Stimulated activated CD4-positive, alpha-beta T cell treated with anti-CD3 and anti-CD28 coated beads, Interleukin-2, amount 100 ng/mL, for 48 hours (primary cell): ENCODE measurements at places on chromosomes 6 and 20.

DNA sequence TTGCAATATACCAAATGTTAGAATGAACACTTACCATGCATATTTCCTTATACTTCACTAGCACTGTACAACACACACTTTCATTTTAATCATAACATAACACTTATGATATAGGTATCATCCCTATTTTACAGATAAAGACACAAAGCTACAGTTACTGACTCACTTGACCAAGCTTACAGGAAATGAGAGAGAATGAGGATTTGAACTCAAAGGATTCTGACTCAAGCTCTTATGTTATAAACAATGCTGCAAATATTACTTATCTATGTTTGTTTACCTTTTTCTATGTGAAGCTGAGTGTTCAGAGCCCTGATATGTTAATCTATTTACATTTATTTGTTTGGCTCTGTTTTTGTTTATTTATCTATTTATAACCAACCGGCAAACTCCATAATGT, 245.4 kb downstream of the PTPRK start:
- no peak for DNase-seq

DNA sequence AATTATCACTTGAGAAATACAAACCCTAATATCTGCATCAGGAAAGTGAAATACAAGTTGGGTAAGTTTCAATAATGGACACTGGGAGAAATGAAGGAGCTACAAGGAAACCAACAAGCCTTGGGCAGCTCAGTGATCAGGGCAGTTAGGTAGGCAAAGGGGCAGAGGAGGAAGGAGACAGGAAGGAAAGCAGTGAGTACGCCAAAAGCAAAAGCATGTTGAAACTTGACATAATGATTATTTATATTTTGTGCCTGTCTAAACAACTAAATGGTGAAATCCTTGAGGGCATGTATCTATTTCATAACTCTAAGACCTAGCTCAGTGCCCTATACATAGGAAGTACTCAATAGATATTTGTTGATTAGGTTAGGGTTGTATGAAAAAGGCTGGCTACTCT, 23.3 kb downstream of the PXT1 start:
- DNase-seq, result no peak

GRCh38 chr6:126650931-126651330, 311.0 kb downstream of the CENPW start:
- DNase-seq, result no peak

DNA sequence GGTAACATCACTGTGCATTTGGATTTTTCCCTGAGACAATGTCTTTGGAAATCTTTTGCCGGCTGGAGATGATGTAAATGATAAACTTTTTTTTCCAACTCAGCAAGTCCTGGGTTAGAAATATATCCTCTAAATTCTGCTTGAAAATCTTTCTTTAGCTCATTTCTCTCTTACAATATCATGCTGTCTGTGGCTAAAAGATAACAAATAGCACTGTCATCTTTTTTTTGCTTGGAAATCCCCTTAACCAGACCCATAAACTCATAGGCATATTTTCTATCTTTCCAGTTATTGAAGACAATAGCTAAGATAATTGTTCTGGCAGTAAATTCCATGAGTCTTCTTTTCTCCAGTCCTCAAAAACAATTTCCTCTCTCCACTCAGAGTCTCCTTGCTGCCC, 481.5 kb downstream of the NKAIN2 start:
- no peak for DNase-seq

- peak; percentile 56 for DNase-seq
Observed at GRCh38 chr6:41278699-41279405, 7.6 kb downstream of the TREM1 start.

GRCh38 chr6:69887026-69887425, 20.7 kb downstream of the COL19A1 start:
- DNase-seq, result no peak

- no peak for DNase-seq
Observed at GRCh38 chr6:75349262-75349984, 64.8 kb upstream of the TMEM30A start.

DNA sequence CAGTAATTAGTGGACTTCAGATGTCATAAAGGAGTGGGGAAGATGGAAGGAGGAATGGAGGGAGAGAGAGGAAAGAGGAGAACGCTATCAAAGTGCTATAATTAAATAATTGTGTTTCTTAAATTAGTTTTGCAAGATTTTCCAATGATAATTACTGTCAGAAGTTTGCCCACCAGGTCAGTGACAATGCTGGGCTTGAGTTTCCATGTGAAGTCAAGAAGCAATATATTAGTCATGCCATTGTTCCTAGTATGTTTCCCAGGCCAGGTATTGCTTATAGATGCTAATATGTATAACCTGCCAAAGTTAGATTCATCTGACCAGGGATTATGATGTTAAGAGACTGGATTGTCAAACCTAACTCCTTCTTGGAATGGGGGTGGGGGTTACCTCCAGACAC, 131.9 kb downstream of the GJA10 start:
- no peak for DNase-seq

DNA sequence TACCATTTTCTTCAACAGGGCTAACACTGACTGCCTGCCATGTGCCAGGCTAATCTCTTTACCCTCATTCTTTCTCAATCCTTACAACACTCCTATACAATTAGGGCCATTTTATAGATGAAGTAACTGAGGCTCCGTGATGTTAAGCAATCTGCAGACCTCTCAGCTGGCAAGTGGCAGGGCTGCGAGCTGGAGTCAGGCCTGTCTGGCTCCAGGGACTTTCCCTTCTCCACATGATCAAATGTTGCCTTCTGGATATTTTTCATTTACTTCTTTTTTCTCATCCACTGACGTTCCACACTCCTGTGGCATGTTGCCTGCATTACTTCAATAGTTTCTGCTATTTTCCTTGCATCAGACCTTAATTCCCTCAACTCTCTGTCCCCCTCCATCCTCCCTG, 55.2 kb upstream of the TAGAP start:
- DNase-seq, result no peak

DNA sequence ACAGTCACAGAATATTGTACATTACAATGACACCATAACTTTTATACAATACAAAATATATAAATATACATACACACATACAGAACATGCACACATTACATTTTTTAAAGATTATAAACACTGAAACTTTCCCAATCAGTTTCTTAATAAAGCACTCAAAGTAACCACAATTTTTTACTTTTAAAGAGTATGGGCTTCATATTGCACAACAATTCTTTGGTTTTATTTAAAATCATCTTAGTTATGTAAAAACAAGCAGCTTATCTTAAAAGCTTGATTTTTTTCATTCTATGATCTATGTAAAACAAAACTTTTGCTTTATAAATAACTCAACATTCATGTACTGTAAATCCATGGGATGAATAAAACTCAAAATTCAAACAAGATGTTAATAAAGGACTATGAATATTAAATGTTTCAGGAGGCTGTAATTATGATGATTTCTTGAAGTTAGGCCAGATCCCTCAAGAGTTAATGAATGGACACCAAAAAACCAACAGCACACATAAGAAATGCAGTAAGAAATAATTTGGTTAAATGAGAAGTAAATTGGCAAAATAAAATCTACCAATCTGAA, 93.1 kb upstream of the BCLAF1 start:
- DNase-seq, result no peak

- DNase-seq, result no peak
Observed at GRCh38 chr6:90068264-90068663, 174.0 kb downstream of the GJA10 start.

- no peak for DNase-seq
Observed at GRCh38 chr20:44549123-44549522, 27.3 kb upstream of the SERINC3 start.

- no peak for DNase-seq
Observed at GRCh38 chr20:11843289-11843688, 74.4 kb upstream of the BTBD3 start.

- no peak for DNase-seq
Observed at GRCh38 chr6:136127873-136128272, 122.2 kb downstream of the MTFR2 start.

DNA sequence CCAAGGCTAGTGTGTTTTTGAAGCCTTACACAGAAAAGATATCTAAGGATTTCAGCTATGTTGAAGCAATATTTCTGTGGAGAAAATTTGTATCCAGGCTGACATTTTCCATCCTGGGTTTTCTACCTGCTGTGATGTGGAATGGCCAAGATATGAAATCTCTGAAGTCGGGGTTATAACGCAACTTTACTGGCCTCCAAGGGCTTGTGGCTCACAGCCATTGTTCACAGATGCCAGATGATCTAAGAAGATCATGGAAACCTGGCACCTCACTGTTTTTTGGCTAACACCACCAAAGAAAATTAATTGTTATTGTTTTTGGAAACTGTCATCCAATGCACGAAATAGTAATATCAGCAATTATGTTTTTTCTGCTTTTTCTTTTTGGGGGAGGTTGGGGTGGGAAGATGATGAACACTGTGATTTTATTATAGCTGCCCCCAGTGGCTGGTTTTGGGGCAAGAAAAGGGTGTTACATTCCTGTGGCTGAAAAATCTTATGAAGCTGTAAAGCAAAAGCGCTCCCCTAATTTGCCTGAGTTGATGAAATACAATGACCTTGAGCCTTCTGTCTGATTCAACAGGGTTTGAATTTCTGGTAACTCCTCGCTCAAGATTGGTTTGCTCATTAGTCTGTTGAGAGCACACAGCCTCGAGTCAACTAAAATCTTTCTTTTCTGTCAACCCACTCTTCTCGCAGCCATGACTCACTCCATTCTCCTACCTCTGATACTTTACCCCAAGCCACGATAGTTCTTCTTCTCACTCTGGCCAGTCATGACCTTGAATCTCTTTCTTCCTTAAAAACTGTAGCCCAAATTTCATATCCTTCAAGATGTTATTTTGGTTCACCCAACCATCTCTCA, 236.7 kb downstream of the PAX1 start:
- DNase-seq, result no peak

- DNase-seq, result no peak
Observed at GRCh38 chr20:38228436-38228835, 32.1 kb downstream of the KIAA1755 start.

DNA sequence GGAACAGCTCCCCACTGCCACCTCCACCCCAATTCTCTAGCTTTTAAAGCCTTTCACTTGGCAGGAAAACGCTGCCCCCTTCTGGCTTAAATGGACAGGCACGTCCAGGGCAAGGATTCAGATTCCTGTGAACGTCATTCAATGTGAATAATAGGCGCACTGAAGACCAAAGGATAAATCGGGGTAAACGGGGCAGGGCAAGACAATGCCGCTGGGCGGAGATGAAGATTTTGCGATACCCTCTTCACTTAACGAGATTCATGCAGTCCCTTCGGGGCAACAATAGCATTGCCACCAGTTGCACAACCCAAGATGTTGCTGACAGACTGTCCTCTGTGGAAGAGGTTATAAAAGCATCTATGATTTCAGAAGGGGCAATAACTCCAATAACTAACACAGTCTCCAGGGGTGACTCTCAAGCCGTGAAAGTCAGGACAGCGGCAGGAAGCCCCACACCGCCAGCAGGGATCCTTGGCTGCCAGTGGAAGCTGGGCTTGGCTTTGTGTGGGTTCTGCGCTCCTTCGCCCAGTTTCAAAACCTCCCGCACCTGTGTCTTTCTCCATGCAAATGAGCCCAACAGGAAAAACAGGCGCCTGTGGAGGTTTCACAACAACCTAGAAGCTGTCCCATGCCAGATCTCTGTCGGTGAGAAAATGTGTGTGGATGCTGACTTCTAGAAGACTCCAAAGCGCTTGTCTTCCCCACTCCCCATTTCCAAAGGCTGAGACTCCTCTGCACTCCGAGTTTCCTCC, 291.8 kb downstream of the BMP7 start:
- peak; percentile 6 for DNase-seq

DNA sequence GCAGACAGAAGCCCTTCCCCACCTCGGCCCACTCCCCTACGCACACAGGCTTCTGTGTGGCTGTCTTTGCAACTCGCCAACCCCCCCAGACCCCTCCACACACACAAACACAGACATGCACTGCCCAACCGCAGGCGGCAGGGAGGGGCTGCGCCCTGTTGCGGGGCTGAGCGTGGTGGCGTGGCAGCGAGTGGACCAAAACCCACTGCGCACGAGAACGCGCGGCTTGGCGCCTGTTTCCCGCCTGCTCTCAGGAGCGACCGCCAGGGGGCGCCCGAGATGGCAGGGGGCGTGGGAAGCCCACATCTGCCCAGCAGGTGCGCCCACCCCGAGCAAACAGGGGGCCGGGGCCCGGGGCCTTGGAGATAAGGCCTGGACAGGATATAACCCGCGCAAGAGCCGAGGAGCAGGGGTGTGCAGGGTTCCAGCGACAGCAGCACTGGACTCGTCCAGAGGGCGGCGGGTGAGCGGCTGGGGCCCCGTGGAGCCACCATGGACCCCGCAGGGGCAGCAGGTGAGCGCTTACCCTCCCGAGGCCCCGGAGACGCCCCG, at the start of gene RBPJL:
Gene RBPJL, plus strand, starts transcription at position 410 of the 552 bp plus-strand sequence. Its CDS starts 83 bp downstream, at position 493.
- DNase-seq, result peak; percentile 47

DNA sequence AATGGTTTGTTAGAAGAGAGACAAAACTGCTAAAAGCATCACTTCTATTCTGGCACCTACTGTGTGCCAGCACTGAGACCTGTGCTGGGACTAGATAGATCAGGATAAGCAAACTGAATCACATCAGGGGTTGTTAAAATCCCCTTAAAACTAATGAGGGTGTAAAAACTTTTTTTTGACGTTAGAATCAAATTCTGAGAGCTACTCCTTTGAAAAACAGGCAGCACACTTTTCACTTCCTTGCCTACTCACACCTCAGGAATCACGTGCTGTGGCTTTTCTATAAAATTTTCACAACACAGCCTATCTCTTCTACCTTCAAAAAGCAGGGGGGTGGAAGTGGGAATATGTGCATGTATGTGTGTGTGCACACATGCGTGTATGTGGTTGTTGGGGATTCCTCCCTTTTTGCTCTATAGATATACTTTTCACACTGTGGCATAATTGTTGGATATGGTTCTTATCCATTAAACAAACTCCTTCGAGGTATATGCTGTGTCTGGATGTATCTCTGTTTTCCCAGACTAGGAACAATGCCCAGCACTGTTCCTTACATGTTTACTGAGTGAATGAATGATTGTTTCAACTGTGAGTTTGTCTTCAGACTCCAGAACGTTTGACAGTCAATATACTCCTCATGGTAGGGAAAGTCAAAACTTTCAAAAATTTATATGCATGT, 105.4 kb downstream of the FYN start:
- no peak for DNase-seq

GRCh38 chr6:7313505-7314165, 636 bp upstream of the SSR1 start:
- DNase-seq, result peak; percentile 3

DNA sequence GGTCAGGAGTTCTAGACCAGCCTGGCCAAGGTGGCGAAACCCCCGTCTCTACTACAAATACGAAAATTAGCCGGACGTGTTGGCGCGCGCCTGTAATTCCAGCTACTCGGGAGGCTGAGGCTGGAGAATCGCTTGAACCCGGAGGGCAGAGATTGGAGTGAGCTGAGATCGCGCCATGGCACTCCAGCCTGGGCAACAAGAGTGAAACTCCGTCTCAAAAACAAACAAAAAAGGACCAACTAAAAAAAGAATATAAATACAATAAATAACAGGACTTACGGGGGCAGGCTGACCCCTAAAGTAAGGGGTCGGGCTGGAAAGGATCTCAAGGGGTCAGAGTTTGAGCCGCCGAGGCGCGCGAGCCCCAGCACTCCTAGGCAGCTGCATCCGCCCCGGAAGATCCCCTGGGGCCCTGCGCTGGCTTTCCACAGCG, 509 bp upstream of the TPD52L2 start:
- DNase-seq, result no peak

GRCh38 chr20:1189827-1190226, 5.0 kb upstream of the TMEM74B start:
- DNase-seq, result no peak
